Stimulated activated CD4-positive, alpha-beta T cell treated with anti-CD3 and anti-CD28 coated beads, TNF-alpha, amount 100 ng/mL, for 1 hour (primary cell): ENCODE measurements at places on chromosomes 4 and X.

- DNase-seq, result no peak
Observed at GRCh38 chr4:183445097-183445428, 627 bp downstream of the CDKN2AIP start.

DNA sequence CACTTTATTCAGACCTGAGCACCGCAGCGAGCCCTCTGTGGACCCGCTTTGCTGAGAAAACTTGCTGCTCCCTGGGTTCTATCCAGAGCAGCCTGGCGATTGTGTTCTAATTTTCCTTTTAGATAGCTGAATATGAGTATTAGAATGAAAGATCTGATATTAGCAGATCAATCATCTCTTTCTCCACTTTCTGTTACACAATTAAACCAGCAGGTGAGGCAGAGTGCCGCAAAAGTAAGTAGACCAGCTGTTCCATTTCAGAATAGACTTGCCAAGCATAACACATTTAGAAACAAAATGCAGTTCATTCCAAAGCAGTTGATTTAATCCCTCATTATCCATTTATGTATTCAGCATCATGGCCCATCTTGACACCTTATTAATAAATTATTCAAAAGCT is 58.6 kb downstream of the PALLD start:
- DNase-seq, result no peak

DNA sequence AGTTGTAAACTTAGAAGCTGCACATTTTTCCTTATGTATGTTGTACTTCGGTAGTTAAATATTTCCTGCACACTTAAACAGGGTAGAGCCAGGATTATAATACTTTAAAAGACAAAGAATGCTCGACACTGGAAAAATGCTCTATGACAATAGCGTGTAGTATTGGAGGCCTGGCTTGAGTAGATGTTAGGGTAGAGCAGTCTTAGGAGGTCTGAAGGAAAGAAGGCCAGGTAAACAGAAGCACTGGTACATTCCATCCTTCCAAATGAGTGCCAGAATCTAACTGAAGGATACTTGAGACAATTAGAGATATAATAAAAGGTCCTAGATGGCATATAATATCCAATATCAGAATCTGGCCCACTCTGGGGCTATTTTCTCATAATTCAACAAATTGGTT is 42.3 kb downstream of the ATXN3L start:
- no peak for DNase-seq

GRCh38 chr4:54227256-54228055 is 1.6 kb upstream of the PDGFRA start:
- no peak for DNase-seq

DNA sequence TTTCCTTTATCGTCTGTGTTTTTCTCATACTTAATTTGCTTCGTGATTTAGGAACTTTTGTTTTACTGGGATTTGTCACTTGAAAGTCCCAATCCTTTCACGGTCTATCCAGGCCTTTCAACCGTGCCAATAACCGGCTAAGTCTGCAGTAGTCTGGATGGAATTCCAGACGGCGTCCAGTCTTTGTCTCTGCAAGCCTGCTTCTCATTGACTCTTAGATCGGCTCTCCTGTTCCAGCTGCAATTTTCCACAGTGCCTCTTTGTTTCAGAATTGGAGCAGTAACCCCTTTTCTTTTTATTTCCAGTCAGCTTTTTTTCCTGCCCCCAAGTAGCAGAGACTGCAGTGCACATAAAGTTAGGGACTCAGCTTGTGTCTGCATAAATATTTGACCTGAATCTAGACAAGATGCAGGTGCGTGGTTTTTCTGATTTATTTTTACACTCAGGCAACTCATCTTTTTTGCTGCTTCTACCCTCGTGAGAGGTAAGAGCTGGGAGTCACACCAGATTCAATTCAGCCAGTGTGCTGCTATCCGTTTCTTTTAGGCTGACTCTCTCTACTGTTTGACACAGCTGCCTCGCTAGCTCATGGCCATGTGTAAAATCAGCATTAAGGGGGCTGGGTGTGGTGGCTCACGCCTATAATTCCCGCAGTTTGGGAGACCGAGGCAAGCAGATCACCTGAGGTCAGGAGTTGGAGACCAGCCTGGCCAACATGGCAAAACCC is 37.4 kb upstream of the DHRSX start:
- no peak for DNase-seq

- no peak for DNase-seq
Observed at GRCh38 chr4:174225349-174226049, 58.0 kb downstream of the FBXO8 start.

DNA sequence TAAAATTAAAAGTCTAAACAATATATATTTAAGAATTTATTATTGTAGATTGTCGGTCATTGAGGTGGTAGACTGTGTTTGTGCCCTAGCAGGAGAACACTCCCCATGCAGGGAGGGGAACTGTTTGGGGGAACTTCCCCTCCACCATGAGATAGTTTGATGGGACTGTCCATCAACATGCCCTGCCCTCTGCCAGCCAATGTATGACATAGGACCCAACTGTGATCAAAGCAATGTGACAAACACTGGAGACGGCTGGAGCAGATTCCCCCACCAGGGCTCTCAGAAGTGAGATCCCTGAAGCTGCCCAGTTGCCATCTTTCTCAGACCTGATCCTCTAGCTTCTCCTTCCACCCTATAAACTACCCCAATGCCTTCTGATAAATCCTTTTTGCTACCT is 44.9 kb downstream of the SH3KBP1 start:
- no peak for DNase-seq
